ENCODE measurements at places on chromosomes 13 and 19. TPM values are rescaled to one million over a fixed set of nuclear protein-coding genes. Genes with fewer than 3 reads are reported as not detected.

MTMR6 gene
- total RNA-seq, result 33.1 TPM

ZNF491 gene
- total RNA-seq, result 4.2 TPM

IRF2BP1 gene
- total RNA-seq, result 5.0 TPM

ZNF729 gene
- not detected for total RNA-seq

NCCRP1 gene
- total RNA-seq, result not detected

KIR2DL3 gene
- total RNA-seq, result not detected

B3GNT3 gene
- total RNA-seq, result not detected

JAK3 gene
- 0.28 TPM for total RNA-seq

AMER2 gene
- total RNA-seq, result not detected
